H1 (cell line): ENCODE measurements at places on chromosomes 6 and 20.

GRCh38 chr20:51022803-51023616 is at the start of gene KCNG1:
Gene KCNG1 (minus strand): TSS chr20:51023107. CDS start chr20:51010338, 12,769 bp downstream.
- peaks cover 11% of the 10 kb centered on the region for H3K27me3 ChIP-seq
- H3K36me3 ChIP-seq: no peaks in the 10 kb centered on the region
- no peak within 1 kb of the TSS for H3K27ac ChIP-seq
- H3K4me1 ChIP-seq: peaks cover 16% of the 10 kb centered on the region
- H3K4me3 ChIP-seq: peak within 1 kb of the TSS; percentile 75
- DNase-seq: peak; percentile 56

DNA sequence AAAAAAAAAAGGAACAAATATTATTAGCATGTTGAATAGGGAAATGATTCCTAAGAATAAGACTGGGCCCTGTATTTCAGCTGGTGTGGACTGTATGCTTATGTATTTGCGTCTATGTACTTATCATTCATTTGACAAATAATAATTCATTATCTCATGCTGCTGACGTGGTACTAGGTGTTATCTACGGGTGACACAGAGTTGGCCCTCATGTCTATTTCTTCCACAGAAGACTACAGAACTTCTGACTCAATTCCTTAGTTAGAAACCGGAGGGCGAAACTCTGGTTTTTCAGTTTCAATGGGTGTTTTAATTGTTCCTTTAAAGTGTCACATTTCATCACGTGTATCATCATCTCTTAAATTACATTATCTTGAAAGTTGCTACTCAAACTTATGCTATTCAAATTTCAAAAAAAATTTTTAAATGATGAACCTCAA is 305.9 kb downstream of the CLIC5 start:
- no peaks in the 10 kb centered on the region for H3K4me1 ChIP-seq
- H3K36me3 ChIP-seq: no peaks in the 10 kb centered on the region
- H3K4me3 ChIP-seq: no peak overlapping the region
- no peak for DNase-seq

DNA sequence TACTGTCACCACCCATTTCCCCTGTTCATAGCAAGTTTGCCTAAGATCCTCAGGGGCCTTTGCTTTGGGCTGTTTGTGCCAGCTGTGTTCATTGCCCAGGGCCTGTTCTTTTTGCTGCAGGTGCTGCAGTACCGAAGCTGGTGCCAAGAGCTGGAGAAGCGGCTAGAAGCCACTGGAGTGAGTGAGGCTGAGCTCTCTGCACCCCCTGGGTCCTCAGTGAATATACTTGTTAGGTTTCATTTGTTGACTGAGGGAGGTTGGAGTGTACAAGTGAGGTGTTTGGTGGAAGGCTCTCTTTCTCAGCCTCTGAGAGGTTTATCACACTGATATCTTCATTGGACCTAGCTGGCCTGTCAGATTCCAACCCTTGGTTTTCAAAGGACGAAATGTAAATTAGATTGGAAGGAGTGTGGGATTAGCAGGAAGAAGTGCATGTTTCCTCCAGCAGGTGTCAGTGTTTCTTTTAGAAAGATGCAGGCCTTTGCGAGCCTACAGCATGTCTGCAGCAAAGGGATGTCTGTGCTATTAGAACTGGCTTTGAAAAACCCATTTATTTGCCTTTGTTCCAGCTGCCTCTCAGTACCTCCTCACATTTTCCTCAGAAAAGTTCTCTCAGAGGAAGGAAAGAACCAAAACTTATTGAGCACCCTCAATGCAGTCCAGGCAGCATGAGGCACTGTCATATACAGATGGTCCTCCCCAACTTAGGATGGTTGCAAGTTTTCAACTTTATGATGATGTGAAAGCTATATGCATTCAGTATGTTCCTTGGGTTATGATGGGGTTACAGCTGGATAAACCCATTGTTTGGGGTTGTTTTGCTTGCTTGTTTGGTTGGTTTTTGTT is 8.3 kb downstream of the CEP250 start:
- H3K27me3 ChIP-seq: no peaks in the 10 kb centered on the region
- H3K4me1 ChIP-seq: no peaks in the 10 kb centered on the region
- DNase-seq: peak; percentile 81
- no peak overlapping the region for H3K4me3 ChIP-seq
- H3K36me3 ChIP-seq: peaks cover 44% of the 10 kb centered on the region
- no peak overlapping the region for H3K27ac ChIP-seq

- H3K4me3 ChIP-seq: no peak overlapping the region
- H3K36me3 ChIP-seq: no peaks in the 10 kb centered on the region
- DNase-seq: no peak
- no peak overlapping the region for H3K27ac ChIP-seq
Measured at GRCh38 chr20:39234520-39235095, 272.5 kb downstream of the DHX35 start.

GRCh38 chr6:84309336-84309735 is 81.9 kb upstream of the CEP162 start:
- no peak overlapping the region for H3K27ac ChIP-seq
- no peaks in the 10 kb centered on the region for H3K36me3 ChIP-seq
- no peaks in the 10 kb centered on the region for H3K4me1 ChIP-seq
- no peak overlapping the region for H3K4me3 ChIP-seq
- no peak for DNase-seq

DNA sequence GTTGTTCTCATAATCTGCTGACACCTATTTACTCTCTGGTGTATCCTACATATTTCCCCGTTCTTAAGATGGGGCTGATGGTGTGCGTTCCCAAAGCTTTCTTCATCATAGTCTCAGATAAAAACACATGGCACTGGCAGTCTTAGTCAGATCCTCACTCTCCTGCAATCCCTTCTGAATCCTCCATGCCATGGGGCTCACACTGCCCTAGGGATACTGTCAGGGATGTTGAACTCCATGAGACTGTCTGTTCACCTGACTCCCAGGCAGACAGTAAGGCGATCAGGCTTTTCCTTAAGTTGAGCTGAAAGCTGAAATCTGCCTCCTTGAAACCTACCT is 76.0 kb downstream of the SLX4IP start:
- no peaks in the 10 kb centered on the region for H3K27me3 ChIP-seq
- H3K4me3 ChIP-seq: no peak overlapping the region
- no peak for DNase-seq
- no peaks in the 10 kb centered on the region for H3K36me3 ChIP-seq

GRCh38 chr20:7714549-7714948 is 225.7 kb downstream of the HAO1 start:
- no peaks in the 10 kb centered on the region for H3K4me1 ChIP-seq
- no peak overlapping the region for H3K27ac ChIP-seq
- no peaks in the 10 kb centered on the region for H3K27me3 ChIP-seq
- no peak for DNase-seq
- no peak overlapping the region for H3K4me3 ChIP-seq
- no peaks in the 10 kb centered on the region for H3K36me3 ChIP-seq

- peaks cover 3% of the 10 kb centered on the region for H3K4me1 ChIP-seq
- H3K4me3 ChIP-seq: no peak overlapping the region
- peaks cover 6% of the 10 kb centered on the region for H3K27me3 ChIP-seq
- H3K36me3 ChIP-seq: peaks cover 15% of the 10 kb centered on the region
- H3K27ac ChIP-seq: no peak overlapping the region
Measured at GRCh38 chr6:170279977-170280688, 10.7 kb downstream of the DLL1 start.

- no peak overlapping the region for H3K27ac ChIP-seq
- DNase-seq: no peak
- no peak overlapping the region for H3K4me3 ChIP-seq
- no peaks in the 10 kb centered on the region for H3K27me3 ChIP-seq
Measured at GRCh38 chr6:111159633-111160032, 72.3 kb downstream of the SLC16A10 start.

DNA sequence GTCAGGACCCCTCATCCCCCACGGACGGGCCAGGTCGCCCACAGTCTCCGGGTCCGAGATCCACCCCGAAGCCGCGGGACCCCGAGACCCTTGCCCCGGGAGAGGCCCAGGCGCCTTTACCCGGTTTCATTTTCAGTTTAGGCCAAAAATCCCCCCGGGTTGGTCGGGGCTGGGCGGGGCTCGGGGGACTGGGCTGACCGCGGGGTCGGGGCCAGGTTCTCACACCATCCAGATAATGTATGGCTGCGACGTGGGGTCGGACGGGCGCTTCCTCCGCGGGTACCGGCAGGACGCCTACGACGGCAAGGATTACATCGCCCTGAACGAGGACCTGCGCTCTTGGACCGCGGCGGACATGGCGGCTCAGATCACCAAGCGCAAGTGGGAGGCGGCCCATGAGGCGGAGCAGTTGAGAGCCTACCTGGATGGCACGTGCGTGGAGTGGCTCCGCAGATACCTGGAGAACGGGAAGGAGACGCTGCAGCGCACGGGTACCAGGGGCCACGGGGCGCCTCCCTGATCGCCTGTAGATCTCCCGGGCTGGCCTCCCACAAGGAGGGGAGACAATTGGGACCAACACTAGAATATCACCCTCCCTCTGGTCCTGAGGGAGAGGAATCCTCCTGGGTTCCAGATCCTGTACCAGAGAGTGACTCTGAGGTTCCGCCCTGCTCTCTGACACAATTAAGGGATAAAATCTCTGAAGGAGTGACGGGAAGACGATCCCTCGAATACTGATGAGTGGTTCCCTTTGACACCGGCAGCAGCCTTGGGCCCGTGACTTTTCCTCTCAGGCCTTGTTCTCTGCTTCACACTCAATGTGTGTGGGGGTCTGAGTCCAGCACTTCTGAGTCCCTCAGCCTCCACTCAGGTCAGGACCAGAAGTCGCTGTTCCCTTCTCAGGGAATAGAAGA is 978 bp downstream of the HLA-A start:
- H3K36me3 ChIP-seq: peaks cover 21% of the 10 kb centered on the region
- no peak overlapping the region for H3K27ac ChIP-seq
- peak overlapping the region; percentile 66 for H3K4me3 ChIP-seq
- DNase-seq: no peak
- H3K4me1 ChIP-seq: no peaks in the 10 kb centered on the region

- H3K27me3 ChIP-seq: no peaks in the 10 kb centered on the region
- H3K4me1 ChIP-seq: no peaks in the 10 kb centered on the region
- no peak for DNase-seq
Measured at GRCh38 chr6:109174916-109175315, 79.6 kb downstream of the CEP57L1 start.

DNA sequence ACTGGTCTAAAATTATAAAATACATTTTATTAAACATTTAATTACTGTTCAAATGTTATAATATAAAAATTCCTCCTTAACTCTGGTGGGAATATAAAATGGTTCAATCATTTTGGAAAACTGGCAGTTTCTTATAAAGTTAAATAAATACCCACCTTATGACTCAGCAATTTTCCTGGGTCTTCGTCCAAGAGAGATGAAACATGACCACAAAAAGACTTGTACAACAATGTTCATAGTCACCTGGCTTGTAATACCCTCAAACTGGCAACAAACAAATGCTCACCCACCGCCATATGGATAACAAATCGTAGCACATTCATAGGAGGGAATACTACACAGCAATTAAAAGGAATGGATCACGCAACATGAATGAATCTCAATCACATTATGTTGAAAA is 66.0 kb upstream of the RIN2 start:
- H3K4me1 ChIP-seq: peaks cover 2% of the 10 kb centered on the region; the same call in 1 of the 2 replicates
- no peak overlapping the region for H3K4me3 ChIP-seq
- H3K27ac ChIP-seq: no peak overlapping the region
- no peaks in the 10 kb centered on the region for H3K36me3 ChIP-seq
